NCI-H1092 treated with DMSO at 0.1 percent for 48 hours (cell line): ENCODE measurements at places on chromosomes 4 and X.

GRCh38 chrX:108091878-108092291 lies 307 bp downstream of the ATG4A start:
- peak; percentile 35 for DNase-seq

DNA sequence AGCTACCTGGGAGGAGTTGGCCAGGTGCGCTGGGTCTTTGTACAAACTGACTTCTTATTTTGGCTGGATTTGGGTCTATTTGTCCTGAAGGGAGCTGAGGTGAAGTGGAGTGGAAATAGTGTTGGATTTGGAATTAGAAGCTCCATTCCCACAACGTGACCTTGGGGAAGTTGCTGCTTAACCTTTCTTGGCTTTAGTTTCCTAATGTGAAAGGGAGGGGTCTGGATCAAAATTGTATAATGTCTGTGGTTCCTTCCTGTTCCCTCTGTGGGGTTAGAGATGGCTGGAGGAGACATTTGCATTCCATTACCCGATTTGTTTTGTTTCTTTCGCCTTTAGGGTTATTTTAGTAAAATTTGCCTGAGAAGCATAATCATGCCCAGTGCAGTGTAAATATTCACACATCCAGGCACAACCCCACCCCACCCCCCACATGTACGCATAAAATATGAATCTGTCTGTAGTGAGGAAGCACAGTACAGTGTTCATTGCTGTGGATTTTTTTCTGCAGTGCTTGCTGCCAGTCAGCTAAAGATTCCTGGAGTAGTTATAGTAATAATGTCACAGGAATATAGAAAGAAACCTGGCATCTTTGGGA lies 21.5 kb downstream of the JADE1 start:
- DNase-seq: no peak

DNA sequence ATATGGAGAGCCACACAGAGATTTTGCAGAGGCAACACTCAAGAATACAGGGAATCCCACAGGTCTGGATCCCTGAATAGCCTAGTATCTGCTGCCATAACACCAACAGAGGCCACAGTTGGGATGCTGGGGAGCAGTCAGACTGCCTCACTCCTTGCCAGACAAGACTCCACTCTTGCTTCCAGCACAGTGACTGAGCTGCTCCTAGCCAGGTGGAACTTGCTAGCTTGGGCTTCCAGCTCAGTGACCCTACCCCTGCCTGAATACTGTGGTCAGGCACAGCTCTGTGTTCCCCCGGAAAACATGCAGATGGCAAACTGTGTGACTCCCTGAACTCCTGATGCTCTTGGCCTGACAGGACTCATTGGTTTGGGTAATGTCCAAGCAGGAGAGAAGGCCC lies 251.8 kb downstream of the KCTD8 start:
- no peak for DNase-seq

- no peak for DNase-seq
Measured at GRCh38 chr4:8910822-8911315, 39.2 kb upstream of the HMX1 start.

GRCh38 chr4:152806501-152807125 lies 26.9 kb downstream of the ARFIP1 start:
- no peak for DNase-seq

DNA sequence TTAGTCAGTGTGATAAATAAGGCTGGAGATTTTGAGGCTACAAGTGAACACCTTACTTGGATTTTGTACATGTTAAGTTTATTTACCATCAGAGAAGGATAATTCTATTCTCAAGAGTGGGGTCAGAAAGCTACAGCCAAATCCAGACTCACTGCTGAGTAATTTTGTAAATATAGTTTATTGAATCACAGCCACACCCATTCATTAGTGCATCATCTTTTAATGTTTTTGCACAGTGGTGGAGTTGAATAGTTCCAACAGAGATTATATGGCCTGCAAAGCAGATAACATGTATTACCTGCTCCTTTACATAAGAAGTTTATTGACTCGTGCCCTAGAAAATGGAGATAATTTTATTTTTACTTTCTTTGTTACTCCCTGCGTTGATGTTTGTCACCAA lies 60.4 kb downstream of the PCDH18 start:
- DNase-seq: no peak

DNA sequence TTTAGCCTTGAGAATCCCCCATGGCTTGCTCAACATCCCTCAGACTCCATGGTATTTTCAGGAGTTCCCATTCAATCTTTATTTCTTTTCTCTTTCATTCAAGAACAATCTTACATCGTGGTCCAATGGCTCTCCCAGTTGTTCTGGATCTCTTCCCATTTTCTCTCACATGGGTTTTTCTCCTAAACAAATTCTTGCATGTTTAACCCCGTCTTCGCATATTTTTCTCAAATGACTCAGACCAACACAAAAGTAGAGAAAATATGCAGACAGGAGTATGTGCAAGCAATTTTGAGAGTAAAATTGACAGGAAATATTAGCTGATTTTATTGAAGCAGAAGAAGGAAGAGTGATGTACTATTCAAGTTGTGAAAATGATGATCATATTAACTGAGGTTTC lies 396.4 kb upstream of the TRAM1L1 start:
- no peak for DNase-seq

DNA sequence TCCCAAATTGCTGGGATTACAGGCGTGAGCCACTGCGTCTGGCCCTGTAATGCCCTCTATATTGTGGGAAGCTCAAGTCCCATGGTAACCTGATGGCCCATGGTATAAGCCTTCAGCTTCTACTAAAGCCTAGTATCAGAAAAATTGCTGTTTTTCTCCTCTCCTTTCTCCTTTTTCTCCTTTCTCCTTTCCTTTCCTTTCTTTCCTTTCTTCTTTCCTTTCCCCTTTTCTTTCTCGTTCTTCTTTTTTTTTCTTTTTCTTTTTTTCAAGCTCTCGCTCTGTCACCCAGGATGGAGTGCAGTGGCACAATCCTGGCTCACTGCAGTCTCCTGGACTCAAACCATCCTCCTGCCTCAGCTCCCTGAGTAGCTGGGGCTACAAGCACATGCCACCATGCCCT lies 740.7 kb downstream of the FAM133A start:
- no peak for DNase-seq

DNA sequence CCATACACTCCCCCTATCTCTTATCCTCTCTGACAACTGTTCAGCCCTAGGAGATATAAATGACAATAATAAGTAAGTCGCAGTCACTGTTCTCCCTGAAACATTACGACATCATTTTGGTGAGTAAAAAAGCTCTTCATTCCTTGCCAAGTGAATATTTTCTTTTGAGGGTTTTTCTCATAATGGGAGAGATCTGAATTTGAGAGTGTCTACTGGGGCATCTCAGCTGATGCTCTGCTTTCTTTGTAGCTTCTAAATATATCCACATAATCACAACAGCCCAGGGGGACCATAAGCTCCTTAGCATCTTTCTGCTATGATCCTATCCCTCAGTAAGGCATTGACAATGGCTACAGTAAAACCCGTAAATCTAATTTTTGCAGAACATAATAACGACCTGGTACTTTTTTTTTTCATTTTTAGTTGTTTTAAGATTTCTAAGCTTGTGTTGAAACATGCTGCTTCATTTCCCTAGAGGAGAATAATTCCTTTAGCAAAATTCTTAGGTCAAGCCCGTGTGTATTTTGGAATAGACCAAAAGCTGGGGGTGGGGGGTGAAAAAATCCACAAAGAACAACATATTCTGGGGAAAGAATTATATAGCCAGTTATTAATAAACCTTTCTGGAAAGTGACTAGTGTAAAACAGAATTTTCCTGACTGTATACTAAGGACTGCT lies 78.1 kb upstream of the GPM6B start:
- no peak for DNase-seq

DNA sequence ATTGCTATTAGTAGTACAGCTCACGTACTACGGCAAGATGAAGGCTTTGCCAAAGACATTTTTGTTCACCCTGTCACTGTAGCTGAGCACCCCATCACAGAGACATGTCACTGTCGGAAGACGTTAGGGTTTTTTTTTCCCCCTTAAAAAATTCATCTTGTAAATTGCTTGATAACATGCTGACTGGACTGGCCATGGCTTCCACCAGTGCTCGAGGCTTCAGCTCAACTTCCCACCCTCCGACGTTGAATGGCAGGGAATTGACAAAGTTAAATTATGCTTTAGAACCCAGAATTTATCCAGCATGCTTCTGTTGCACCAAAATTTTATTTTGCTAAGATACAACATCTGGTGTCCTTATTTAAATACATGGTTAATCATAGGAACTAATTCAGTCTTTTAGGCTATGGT lies 707 bp upstream of the OTUD4 start:
- DNase-seq: peak; percentile 38

DNA sequence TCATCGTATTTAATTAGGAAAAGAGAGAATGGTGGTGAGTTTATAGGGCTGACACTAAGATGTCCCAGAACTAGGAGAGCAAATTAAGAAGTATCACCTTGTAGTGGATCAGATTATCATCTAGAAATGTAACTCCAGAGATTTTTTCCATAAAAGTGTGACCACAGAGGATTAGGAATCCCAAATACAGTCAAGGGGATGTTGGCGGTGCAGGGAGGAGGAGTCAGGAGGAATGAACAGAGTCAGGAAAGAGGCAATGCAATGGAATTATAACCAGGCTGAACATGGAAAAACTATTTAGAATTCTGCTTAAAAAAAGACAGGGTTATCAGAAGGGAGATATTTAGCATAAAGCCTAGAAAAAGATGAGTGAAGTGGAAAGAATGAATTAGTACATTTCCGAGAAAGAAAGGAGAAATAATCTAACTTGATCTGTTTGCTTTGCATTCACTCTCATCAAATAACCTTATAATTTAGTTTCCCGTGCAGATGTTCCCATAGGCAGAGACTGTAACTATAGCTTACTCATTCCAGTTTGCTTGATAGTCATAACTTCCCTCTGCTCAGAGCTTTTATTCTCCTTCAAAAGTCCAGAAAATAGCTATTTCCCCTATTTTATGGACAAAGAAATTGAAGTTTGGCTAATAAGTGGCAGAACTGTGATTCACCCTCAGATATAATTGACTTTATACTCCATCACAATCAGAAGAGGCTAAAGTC lies 56.4 kb downstream of the SCFD2 start:
- no peak for DNase-seq

GRCh38 chr4:6472387-6473263 lies at the start of gene PPP2R2C:
Gene PPP2R2C (minus strand): TSS chr4:6472614. CDS start chr4:6472229, 385 bp downstream.
- DNase-seq: peak; percentile 19
